ENCODE measurements at places on chromosomes 16 and 17.

DNA sequence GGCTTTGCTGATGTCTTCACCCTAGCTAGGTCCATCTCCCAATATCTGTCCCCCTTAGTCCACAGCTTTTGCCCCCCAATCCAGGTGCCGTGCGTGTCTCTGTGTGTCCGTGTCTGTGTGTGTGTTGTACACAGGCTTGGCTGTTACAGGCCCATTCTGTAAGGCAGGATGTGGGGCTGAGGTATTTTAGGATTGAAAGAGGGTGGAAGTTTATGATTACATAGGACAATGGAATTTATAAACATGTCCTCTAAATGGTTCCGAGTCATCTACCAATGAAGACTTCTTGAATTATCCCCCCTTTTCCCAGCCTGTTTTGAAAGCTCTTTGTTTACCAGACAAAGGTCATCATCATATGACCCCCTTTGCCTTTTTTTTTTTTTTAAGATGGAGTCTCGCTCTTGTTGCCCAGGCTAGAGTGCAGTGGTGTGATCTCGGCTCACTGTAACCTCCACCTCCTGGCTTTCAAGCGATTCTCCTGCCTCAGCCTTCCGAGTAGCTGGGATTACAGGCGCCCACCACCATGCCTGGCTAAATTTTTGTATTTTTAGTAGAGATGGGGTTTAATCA, 21.9 kb downstream of the ACE start:
- DNase-seq = no peak

- no peak for DNase-seq
These were observed 123.1 kb downstream of the LYRM1 start for GRCh38 chr16:21023509-21024202.

DNA sequence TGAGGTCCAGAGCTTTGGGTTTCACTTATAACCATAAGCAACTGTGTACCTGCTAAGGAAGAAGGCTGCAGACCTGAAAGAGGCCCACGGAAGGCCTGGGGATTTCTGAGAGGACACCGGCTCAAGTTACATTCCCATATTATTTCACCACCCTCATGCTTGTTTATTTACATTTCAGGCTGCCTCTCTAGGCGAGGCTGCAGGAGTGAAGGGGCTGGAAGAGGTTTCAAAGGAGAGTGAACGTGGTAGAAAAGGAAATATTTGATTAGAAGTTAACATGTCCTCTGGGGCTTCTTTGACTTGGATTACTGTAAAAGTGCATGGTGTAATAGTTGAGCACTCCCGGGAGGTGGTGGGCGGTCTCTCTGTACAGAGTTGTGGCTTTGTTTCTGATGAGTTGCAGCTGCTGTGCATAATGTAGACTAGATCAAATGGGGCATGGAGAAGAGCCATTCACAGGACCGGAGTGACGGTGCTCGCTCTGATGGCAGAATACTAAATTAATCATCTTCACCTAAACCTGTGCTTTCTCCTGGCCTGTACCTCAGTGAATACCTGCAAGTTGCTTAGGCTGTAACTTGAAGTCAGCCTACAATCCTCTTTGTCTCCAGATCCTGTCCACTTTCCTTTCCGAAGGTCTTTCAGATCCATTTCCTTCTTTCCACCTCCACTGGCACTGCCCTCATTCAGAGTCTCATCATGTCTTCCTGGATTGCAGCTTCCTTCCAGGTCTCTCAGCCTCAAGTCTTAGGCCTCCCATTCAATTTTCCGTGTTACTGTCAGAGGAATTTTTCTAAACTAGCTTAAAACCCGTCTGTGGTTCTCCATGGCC, 1.9 kb upstream of the CPD start:
- peak; percentile 78 for DNase-seq

GRCh38 chr16:89453501-89454321, 36.6 kb downstream of the ANKRD11 start:
- no peak for DNase-seq

DNA sequence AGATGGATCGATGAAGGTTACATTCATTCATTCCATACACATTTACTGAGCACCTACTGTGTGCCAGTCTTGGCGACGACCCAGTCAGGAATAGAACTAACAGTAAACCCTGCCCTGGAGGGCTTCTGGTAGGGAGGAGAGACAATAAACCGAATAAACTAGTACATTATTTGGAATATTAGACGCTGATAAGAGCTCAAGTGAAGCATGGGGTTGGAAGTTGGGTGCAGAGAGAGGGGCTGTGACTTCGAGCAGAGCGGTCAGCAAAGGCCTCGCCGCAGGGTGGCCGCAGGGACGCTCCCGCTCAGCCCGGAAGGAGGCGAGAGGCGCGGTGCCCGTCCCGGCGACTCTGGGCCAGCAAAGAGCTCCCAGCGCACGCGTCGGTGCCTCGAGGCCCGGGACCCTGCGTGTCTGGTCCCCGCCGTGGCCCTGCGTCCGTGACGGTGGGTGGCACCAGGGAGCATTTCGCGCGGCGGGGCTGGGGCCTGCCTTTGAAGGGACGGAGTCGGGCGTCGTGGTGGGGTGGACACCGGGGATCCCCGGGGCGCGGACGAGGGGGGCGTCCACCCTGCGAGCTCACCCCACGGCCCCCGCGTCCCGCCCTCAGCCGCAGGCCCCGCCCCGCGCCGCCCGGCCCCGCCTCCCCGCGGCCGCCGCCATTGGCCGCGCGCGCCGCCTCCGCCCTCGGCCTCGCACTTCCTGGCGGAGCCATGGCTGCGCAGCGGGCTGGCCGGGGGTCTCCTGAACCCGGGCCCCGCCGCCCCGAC, at the start of gene KLHL36:
Gene KLHL36, plus strand, starts transcription at position 684 of the 767 bp plus-strand sequence. CDS start 2,357 bp downstream, outside the sequence.
- peak; percentile 75 for DNase-seq

DNA sequence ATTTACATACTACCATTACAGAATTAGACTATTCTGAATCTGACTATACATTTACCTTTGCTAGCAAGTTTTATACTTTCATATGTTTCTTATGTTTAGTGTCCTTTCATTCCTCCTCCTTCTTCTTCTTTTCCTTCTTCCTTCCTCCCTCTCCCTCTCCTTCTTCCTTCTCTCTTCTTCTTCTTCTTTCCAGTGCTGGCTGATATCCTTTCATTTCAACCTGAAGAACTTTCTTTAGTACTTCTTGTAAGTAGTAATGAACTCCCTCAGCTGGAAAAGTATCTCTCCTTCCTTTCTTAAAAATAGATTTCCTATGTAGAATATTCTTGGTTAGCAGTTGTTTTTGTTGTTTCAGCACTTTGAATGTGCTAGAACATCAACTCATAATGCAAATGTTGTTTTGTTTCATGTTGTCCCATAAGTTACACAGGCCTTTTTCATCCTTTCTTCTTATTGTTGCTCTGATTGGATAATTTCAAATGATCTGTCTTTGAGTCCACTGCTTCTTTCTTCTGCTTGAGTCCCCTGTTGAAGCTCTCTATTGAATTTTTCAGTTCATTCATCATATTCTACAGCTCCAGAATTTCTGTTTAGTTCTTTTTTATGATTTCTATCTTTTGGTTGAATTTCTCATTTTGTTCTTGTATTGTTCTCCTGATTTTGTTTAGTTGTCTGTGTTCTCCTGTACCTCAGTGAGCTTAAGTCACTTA, 15.1 kb upstream of the TBX4 start:
- DNase-seq = no peak

GRCh38 chr16:1002399-1003166, 21.0 kb downstream of the SOX8 start:
- no peak for DNase-seq

GRCh38 chr16:918741-919657, 51.8 kb downstream of the LMF1 start:
- DNase-seq = no peak

GRCh38 chr16:57297856-57298255, 13.4 kb upstream of the PLLP start:
- no peak for DNase-seq
